ENCODE measurements at places on chromosomes 1 and 21. TPM values are rescaled to one million over a fixed set of nuclear protein-coding genes. Genes with fewer than 3 reads are reported as not detected.

The ASCL5 gene
- 1.3 TPM for total RNA-seq

The PTGFR gene
- total RNA-seq: 1.8 TPM

The OR2T33 gene
- total RNA-seq: not detected

The JMJD4 gene
- total RNA-seq: 6.2 TPM

The LAMB3 gene
- total RNA-seq: 2.7 TPM

The TLR5 gene
- 3.4 TPM for total RNA-seq

The MYCBP gene
- 13.6 TPM for total RNA-seq

The NVL gene
- total RNA-seq: 9.9 TPM

The AQP10 gene
- total RNA-seq: 0.09 TPM

The CRP gene
- 12.5 TPM for total RNA-seq

The ADAMTSL4 gene
- 6.2 TPM for total RNA-seq

The LHX4 gene
- total RNA-seq: not detected

The KIF26B gene
- total RNA-seq: 0.87 TPM

The RIPPLY3 gene
- total RNA-seq: not detected

The BTBD8 gene
- total RNA-seq: 3.1 TPM

The MYOM3 gene
- 1.7 TPM for total RNA-seq

The LCE1F gene
- total RNA-seq: not detected

The PGBD5 gene
- total RNA-seq: 17.2 TPM

The PRRC2C gene
- total RNA-seq: 47.9 TPM

The UBXN11 gene
- 8.7 TPM for total RNA-seq

The FMO5 gene
- total RNA-seq: 32.5 TPM

The PIGR gene
- 49.7 TPM for total RNA-seq

The RIIAD1 gene
- total RNA-seq: not detected

The OXCT2 gene
- 0.95 TPM for total RNA-seq

The HOOK1 gene
- total RNA-seq: 30.7 TPM

Measured in pancreas (tissue), 10 donors.